ENCODE measurements at places on chromosomes 4 and X.
A peak's percentile ranks its signal among the peaks of the same experiment; 100 is the strongest.

GRCh38 chr4:41161355-41161754 lies 53.0 kb downstream of the APBB2 start:
- no peak for DNase-seq

GRCh38 chr4:169245061-169245460 lies 25.7 kb downstream of the SH3RF1 start:
- no peak for DNase-seq

GRCh38 chr4:111689214-111689613 lies 456.0 kb upstream of the FAM241A start:
- DNase-seq = no peak

DNA sequence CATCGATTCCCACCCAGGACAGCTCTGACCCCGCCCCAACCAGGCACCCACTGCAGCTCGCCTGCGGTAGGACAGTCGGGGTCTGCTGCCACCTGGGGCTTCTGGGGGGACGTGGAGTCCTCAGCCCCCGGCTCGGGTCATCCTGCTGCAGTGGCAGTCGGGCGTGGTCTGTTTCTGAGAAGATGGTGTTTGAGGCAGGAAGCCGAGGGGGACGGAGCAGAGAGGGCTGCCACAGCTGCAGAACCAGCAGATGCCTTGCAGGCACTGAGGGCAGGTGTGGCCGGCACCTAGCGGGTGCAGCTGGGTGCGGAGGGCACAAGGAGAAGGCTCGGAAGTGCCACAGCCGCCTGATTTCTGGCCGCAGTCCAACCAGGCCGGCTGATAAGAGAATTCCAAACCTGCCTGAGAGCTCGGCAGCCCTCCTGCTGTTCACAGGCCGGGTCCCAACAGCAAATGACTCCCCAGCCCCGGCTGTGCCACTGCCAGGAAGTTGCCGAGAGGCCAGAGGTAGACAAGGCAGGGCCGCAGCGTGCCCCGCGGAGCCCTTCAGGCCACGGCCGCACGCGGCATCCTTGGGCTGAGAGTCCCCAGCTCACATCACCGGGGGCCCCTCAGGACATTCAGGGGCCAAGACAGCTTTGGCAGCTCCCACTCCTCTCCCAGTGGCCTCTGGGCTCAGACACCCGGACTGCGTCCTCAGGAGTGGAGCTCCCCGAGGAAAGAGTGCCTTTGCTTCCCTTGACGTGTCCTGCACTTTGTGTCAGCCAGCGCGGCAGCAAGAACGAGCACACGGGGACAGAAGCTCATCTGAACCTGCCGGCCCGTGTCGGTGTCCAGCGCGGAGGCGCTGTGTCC lies 9.4 kb upstream of the CPLX1 start:
- no peak for DNase-seq

DNA sequence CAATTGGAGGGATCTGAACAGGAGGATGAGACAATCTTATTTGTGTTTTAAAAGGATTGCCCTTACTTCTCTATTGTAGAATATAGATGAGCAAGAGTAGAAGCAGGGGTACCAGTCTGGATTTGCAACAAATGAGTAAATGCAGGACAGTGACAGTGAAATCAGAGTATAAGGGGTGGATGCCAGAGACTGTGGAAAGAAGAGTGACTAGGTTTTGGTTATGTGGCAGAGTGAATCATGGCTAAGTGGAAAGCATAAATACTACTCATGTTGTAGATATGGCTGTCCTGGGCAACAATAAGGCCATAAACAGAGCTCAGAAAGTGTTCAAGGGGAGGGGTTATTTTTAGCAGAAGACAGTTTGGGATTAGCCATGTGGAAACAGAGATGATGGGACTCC lies 6.0 kb upstream of the VSIG4 start:
- no peak for DNase-seq

DNA sequence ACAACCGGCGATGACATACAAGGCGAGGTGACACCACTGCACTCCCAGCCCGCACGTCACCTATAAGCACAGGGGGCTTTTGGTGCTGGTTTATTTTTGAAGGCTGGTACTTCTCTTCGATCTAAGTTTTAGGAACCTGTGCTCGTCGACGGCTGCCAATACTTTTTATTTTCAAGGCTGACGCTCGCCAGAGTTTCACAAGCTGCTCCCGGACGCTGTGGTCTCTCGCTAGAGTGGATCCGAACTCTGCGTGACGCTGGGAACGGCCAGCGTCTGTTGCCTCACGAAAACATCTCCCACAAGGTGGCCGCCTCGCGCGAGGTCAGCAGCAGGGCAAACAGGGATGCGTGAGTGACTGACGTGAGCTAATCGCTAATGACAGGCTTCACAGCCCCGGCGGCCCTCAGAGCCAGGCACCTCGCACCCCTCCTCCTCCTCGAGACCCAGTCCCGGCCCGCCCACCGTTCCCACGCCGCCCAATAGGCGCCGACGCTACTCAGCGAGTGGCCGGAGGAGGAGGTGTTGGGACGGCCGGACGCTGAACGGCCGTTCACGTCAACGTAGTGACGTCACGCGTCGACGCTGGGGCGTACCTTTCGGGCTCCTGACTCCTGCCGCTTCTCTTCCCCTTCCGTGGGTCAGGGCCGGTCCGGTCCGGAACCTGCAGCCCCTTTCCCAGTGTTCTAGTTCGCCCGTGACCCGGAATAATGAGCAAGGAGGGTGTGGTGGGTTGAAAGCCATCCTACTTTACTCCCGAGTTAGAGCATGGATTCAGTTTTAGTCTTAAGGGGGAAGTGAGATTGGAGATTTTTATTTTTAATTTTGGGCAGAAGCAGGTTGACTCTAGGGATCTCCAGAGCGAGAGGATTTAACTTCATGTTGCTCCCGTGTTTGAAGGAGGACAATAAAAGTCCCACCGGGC lies at the start of gene CLCN3:
CLCN3 (plus strand) TSS at position 621 of the 922 bp plus-strand sequence. CDS start 15,351 bp downstream, outside the sequence.
- DNase-seq = peak; percentile 89

- DNase-seq = no peak
Observed at GRCh38 chrX:11499076-11500044, 166.4 kb downstream of the ARHGAP6 start.

DNA sequence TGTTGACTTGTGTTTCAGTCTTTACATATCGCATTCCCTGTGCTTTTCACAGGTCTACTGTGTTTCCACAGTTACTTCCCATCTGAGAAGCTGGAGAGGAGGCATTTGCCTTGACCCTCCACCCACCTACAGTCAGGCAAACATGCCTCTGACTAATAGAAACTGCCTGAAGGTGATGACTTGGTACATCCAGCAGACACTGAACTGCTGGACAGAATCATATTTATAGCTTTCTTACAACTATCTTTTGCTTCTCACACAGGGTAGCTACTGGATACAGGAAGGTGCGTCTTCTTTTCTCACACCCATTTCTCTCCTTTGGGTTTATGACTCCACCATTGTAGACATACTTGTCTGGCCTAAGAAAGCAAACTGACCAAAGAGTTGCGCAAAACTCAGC lies 58.0 kb downstream of the VGLL1 start:
- no peak for DNase-seq

- no peak for DNase-seq
Observed at GRCh38 chr4:11589676-11590075, 161.0 kb upstream of the HS3ST1 start.

DNA sequence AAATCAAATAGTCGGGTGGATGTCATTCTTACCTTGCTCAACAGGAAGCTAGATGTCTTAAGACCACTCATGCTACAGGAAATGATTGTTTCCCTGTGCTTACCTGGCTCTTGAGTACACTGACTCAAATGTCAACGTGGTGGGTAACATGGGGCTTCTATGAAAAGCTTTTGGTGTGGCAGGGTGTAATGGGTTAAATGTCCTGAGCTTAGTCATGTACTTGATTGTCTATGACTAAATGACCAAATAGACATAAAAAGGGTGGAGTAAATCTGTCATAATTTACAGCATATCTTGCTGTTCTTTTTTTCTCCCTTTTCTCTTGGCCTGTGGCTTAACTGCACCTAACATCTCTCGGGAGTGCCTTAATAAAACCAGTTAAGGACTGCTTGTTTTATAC lies 44.9 kb downstream of the CCNG2 start:
- DNase-seq = no peak

- no peak for DNase-seq
Observed at GRCh38 chr4:71558248-71558647, 219.4 kb downstream of the SLC4A4 start.

- no peak for DNase-seq
Observed at GRCh38 chrX:46648660-46649059, 75.1 kb downstream of the CHST7 start.

DNA sequence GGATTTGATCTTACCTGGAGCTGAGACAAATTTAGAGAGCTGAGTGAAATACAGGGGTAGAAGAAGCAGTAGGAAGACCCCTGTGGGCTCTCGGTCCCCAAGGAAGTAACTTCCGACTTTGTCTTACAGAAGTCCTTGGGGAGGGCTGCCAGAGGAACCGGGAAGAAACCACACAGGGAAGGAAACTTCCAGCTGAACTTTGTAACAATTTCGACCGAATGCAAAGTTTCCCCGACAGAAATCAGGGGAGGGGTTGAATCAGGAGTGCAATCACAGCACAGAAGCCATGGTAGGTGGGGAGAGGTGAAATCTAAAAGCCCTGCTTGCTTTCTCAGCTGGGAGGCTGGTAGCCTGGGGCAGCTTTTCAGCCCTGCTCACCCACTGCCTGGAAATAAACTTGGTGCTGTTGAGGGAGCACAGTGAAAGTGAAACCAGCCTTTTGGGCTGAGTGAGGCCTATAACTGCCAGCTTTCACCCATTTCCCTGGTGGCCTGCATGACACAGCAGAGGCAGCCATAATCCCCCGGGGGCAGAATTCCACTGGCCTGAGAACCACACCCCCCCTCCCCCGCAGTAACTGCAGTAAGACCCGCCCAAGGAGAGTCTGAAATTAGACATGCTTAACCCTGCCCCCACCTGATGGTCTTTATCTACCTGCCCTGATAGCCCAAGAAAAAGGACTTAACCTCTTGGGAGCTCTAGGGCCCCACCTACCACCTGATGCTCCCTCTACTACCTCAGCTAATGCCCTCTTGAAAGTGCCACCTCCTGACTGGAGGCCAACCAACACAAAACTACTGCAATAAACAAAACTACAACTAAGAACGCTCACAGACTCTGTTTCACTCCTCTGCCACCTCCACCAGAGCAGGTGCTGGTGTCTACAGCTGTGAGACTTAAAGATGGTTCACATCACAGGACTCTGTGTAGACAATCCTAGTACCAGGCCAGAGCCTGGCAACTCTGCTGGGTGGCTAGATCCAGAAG lies 248.2 kb downstream of the PARM1 start:
- no peak for DNase-seq

DNA sequence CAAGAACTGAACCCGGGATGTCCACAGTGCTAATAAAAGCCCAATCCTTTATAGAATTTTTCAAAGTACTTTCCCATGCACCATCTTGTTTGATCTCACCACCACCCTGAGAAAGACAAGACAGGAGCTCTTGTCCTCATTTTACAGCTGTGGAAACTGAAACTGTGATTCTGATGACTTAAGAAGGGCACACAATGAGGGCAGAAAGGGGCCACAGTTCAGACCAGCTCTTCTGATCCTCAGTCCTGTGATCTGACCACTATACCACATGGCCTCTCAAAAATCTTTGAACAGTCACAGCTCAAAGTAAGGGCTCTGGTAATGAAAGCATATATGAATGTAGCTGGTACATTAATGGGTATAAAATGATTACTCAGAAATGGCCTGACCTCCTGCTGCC lies 127.3 kb upstream of the CPEB2 start:
- no peak for DNase-seq

GRCh38 chrX:102712216-102712966 lies at the start of gene GPRASP2:
GPRASP2 (plus strand) TSS chrX:102712448; CDS start chrX:102714870, 2,422 bp downstream.
- DNase-seq = peak; percentile 35

DNA sequence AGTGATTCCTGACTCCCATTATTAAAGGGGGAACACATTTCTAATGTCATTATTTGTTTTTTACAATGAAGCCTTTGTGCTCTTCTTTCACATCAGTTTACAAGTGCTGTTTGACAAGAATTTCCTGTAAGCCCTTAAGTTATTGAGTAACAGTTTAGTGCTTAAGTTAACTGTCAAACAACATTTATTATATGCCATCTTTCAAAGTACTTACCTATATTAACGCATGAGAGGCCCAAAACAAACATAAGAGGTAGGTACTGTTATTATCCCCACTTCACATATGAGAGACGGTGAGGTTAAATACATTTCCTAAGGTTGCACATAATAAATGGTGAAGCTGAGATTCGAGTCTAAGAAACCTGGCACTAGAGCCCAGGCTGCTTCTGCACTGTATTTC lies 56.0 kb upstream of the MAGED1 start:
- DNase-seq = no peak

DNA sequence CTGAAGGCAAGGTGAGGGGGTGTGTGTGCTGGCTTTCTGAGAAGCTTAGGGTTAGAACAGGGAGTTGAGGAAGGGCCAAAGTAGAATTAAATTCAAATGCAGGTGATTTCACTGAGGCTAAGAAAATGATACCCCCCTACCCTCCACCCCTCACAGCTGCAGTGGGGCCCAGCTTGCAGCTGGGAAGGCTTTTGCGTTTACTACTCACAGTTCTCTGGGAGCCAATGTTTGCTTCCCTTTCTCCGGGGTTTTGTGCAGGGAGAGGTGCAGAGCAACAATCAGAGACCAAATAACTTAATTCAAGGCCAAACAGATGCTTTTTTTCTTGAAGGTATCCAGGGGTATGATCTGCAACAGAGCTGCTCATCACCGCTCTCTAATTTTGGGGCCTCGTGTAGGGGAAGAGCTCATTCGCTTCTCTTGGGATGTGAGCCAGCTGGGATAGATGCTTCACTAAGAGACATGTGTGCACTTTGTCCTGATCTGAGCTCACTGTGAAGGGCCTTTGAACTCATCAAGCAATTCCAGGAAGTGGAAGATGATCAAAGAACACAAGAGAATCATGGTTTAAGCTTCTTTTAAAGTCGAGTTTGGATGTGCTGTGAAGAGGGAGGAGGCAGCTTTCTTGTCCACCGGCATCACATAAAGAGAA lies 122.7 kb upstream of the C1GALT1C1 start:
- no peak for DNase-seq

DNA sequence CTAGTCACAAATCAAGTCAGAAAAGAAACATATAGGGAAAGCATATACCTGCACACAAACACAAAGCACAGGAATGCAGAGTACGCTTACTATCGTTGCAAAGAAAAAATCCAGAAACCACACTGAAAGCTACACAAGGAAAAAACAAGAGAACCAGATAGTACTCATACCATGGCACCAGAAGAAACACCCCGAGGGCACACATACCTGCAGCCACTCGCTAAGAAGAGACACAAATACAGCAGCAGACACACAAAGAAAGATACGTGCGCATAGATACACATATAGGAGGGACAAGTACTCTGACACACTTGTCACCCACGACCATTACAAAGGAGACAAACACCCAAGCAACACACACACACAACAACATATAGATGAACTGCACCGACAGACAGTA lies 1.4 kb upstream of the SLC38A5 start:
- DNase-seq = no peak

- no peak for DNase-seq
Observed at GRCh38 chr4:110487873-110488272, 11.9 kb downstream of the ENPEP start.

DNA sequence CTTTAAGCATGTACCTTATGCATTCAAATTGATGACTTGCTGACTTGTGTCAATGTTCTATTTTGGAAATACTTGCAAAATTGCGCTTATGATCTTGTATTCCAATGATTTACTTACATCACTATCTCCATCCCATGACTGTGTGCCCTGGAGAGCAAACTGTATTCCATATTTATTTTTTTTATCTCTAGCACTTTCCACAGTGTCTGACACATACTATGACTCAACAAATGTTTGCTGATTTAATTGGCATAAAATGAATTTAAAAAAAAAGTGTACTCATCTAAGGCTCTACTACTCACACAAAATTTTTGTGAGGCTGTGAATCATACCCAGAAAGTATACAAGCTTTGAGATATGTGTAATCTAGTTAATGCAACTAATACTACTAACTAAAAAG lies 1066.8 kb upstream of the ADGRL3 start:
- no peak for DNase-seq
